Stimulated activated CD8-positive, alpha-beta memory T cell treated with anti-CD3 and anti-CD28 coated beads, Interleukin-4, amount 100 ng/mL, for 48 hours (primary cell): ENCODE measurements at places on chromosomes 11 and 22.

- no peak for DNase-seq
Measured at GRCh38 chr11:130816546-130817329, 99.5 kb downstream of the SNX19 start.

GRCh38 chr22:28883657-28883916 lies 215 bp downstream of the ZNRF3 start:
- DNase-seq = no peak

GRCh38 chr22:50656122-50657070 lies 16.2 kb upstream of the SHANK3 start:
- no peak for DNase-seq

DNA sequence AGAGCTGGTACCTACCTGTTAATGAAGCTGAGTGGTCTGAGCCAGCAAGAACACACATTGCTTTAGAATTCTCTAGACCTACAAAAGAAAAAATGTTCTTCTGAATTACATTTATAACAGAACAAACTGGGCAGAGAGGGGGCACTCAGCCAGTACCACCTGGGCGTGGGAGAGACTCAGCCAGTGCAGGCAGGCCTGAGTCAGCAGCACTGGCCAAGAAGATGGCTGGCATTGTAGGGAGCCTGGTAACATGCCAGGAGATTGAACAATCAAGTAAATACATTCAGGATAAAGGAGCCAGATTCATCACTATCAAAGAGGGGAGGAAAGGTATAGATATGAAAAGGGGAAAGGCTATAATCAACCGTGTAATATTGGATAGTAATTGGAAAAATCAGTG lies 19.9 kb downstream of the SERGEF start:
- DNase-seq = no peak

DNA sequence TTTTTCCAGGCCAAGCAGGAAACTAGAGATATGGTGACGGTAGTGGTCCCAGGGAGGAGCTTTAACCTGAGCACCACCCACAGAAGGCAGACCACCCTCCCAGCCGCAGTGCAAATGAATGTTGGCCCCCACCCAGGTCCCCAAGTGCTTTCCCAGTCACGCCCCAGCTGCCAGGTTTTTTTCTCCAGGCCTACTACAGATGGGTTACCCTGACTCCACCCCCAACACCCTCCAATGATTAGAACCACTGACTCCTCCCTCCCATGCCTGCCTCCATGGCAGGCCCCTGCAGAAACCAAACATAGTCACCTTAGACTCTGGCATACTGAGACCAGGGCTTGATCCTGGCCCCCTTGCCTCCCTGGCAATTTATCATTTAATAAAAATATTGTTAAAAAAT lies 58.7 kb upstream of the CHST1 start:
- DNase-seq = no peak

DNA sequence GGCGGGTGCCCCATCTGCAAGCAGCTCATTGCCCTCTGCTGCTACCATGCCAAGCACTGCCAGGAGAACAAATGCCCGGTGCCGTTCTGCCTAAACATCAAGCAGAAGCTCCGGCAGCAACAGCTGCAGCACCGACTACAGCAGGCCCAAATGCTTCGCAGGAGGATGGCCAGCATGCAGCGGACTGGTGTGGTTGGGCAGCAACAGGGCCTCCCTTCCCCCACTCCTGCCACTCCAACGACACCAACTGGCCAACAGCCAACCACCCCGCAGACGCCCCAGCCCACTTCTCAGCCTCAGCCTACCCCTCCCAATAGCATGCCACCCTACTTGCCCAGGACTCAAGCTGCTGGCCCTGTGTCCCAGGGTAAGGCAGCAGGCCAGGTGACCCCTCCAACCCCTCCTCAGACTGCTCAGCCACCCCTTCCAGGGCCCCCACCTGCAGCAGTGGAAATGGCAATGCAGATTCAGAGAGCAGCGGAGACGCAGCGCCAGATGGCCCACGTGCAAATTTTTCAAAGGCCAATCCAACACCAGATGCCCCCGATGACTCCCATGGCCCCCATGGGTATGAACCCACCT lies 28.0 kb upstream of the L3MBTL2 start:
- DNase-seq = no peak

GRCh38 chr11:37277896-37278465 lies 679.9 kb upstream of the RAG2 start:
- no peak for DNase-seq

DNA sequence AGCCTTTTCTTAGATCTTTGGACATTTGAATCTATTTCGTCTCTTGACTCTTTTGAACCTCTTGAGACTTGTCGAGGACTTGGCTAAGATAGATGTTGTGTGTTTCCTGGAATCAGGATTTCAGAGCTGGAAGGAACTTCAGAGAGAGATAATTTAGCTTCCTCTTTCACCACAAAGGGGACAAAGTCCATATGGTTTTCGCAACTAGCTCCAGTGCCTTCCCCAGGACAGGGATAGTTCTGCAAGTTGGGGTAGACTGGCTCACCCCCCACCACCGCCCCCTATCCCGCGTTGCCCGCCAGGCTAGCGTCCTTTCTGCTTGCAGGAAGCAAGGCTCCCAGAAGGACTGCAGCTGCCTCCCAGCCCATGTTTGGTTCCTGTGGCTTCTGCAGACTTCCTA lies 75.7 kb upstream of the MYO18B start:
- DNase-seq = no peak

DNA sequence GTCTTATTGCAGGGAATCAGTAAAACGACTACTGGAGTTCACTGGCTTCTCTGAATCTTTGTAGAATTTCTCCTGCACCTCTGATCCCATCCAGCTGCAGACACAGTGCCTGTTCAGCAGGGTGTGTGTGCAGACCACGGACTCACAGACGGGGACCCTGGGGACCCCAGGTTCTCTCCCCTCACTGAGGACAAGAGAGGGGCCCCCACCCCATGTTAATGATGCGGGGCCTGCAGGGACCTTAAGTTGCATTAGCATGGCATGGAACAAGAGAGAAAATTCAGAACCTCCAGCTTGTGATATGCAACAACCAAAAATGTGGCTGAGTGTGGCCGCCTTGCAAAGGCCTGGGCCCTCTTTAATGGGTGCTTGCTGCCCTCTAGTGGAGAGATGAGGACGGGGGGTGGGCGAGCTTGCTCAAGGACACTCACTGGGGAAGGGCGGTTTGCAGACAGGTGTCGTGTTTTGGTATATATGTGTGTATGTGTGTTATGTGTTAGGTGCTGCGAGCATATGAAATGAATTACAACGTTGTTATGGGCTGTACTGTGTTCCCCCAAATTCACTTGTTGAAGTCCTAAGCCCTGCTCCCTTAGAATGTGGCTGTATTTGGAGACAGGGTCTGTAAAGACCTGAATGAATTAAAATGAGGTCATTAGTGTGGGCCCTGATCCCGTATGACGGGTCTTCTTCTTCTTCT lies 84.4 kb upstream of the SEPTIN5 start:
- DNase-seq = peak; percentile 93

GRCh38 chr22:21829523-21829922 lies 37.9 kb downstream of the MAPK1 start:
- no peak for DNase-seq

DNA sequence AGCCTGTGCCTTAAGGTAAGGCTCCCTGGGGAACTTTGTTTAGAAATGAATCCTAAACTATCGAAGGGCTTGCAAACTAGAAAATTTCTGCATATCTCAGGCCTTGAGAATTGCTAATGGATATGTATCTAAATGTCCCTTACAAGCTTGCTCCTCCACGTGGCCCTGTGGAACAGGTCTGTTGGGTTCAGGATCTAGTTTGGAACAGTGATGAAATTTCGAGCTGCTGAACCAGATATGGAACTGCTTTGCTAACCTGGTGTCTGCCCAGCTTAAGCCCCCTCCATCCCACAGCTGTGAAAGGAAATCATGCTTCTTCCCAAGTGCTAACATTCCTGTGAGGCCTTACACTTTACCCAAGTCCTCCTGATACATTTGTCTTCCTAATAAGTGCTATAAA lies 11.6 kb downstream of the SREBF2 start:
- DNase-seq = no peak

GRCh38 chr22:45098056-45098455 lies 65.7 kb upstream of the NUP50 start:
- DNase-seq = no peak

GRCh38 chr11:27388869-27389268 lies 25.9 kb upstream of the CCDC34 start:
- DNase-seq = no peak

- no peak for DNase-seq
Measured at GRCh38 chr22:32841175-32841574, 39.7 kb downstream of the TIMP3 start.

DNA sequence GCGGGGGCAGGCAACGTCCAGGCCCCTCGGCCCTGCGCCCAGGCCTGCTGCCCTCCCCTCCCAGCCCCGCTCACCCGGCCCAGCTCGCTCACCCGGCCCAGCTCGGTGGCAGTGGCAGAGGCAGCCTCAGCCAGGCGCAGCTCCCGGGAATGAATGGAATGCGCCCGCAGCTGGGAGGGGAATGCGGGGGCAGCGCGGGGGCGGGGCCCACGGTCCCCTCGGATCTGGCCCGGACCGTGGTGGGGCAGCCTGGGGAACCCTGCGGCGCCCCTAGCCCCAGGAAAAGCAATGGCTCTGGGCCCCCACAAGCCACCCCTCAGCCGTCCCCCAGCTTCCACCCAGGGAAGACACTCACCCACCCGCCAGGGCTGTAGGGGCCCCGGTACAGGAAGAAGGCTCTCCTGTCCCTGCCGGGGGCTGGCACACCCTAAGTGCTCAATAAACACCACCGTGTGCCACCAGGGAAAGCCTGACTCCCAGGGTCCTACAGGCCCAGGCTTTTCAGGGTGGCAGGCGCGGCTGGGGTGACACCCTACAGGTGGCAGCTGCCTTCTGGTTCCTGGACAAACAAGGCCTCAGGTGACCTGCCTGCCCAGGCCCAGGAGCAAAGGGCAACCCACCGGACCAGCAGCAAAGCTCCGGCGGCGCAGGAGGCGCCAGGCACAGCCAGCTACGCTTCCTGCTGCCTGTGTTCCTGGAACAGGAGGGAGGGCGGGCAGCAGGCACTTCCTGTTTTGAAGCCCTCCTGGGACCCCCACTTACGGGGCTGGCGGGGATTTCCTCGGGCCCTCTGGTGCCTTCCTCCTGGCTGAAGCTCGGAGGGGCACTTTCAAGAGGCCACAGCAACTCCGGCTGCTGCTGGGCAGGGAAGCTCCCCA lies 13.8 kb downstream of the PLXNB2 start:
- no peak for DNase-seq

DNA sequence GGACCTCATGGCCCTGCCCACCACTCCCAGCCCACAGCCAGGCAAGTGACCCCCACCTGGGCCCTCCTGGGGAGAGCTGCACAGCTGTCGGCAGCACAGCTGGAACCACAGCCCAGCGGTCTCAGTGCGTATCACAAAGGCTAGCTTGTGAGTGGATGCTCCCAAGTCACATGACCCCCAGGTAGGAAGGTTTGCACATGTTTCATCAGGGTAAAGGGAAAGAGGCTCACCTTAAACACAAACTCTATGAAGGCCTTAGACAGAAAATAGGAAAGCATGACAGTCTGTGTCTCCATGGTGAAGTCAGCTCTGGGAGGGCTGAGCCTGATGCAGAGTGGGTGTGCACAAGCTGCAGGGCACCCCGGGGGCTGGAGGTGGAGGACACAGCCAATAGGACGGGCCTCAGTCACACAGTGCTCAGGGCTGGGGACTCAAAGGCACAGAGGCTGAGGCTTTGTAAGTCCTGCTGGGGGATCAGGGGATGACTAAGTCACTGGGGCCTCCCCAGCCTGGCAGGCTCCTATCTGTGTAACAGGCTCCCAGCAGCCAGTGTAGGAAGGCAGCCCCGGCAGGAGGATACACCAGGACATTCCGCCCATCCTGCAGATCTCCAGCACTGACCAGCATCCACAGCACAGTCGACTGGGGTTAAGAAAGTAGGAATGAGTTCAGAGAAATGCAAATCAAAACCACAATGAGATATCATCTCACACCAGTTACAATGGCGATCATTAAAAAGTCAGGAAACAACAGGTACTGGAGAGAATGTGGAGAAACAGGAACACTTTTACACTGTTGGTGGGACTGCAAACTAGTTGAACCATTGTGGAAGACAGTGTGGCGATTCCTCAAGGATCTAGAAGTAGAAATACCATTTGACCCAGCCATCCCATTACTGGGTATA lies 22.0 kb downstream of the CELSR1 start:
- DNase-seq = no peak

DNA sequence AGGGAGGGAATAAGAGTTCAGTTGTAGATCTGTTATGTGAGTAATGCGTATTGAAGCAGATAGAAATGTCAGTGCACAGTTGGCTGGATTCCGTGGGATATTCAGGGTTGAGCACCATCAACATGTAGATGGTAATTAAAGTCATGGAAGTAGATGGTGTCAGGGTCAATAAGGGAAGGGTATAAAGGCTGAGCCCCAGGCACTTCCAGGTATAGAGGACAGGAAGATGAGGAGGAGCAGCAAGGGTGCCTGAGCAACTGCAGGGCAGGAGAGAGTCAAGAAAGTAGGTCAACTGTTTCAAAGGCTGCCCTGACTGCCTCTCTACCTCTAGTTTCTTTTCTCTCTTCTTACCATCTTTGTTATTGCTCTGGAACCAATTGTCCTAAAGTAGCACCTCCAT lies 85.9 kb downstream of the MICAL2 start:
- no peak for DNase-seq

GRCh38 chr11:20597154-20597679 lies 2.2 kb upstream of the SLC6A5 start:
- no peak for DNase-seq

GRCh38 chr11:79396674-79397073 lies 44.2 kb downstream of the TENM4 start:
- DNase-seq = no peak

DNA sequence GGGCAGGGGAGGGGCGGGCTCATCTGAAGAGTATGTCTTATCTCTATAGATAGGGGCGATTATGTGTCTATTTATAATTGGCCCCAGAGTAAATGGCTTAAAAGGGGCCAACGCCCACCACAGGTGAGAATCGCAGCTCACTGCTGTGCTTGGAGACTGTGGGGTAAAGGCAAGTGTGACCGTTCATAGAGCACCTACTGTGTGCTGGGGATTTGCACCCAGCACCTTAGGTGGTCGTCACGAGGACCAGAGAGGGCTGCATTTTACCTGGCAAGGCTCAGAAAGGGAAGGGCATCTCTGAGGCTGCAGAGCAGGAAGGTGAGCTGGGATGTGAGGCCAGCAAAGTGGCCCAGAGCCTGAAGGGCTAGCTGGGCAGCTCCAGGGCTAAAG lies 13.7 kb upstream of the TCF20 start:
- DNase-seq = no peak

DNA sequence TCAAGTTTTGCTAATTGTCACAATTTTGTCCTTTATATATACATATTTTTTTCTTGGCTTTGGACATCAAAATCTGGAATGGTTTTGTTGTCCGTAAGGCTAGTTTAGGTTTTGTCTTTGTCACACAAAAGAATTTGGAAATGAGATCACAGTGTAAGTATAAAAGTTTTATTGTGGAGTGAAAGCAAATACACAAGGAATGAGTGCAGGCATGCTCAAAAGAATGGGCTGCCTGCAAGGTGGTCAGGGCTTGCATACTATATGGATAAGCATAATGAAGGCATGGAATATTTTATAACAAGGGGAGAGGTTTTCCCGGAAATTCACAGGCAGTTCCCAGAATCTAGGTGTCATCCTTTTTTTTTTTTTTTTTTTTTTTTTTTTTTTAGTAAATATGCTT lies 150.2 kb downstream of the ARHGAP42 start:
- no peak for DNase-seq

GRCh38 chr11:40986320-40986719 lies 473.1 kb downstream of the LRRC4C start:
- no peak for DNase-seq

GRCh38 chr11:127631974-127632373 lies 631.4 kb upstream of the KIRREL3 start:
- DNase-seq = no peak

GRCh38 chr11:104134745-104135144 lies 29.2 kb downstream of the PDGFD start:
- no peak for DNase-seq
